ENCODE measurements at places on chromosomes 7 and 10. TPM values are rescaled to one million over a fixed set of nuclear protein-coding genes. Genes with fewer than 3 reads are reported as not detected.

PIP gene
- not detected for total RNA-seq

LARP4B gene
- 119 TPM for total RNA-seq

CTTNBP2 gene
- total RNA-seq, result not detected

CYP2E1 gene
- total RNA-seq, result 0.39 TPM

PRSS37 gene
- total RNA-seq, result not detected

SNCG gene
- total RNA-seq, result not detected

BLOC1S2 gene
- 50.0 TPM for total RNA-seq

PDIA4 gene
- total RNA-seq, result 163 TPM

ZNF394 gene
- total RNA-seq, result 48.5 TPM

GRM3 gene
- not detected for total RNA-seq

RBM17 gene
- total RNA-seq, result 200 TPM

DNAJC2 gene
- total RNA-seq, result 34.5 TPM

LIPM gene
- total RNA-seq, result not detected

KCNIP2 gene
- 4.6 TPM for total RNA-seq

PON1 gene
- total RNA-seq, result not detected

SPDYE5 gene
- total RNA-seq, result not detected

ADCY1 gene
- 3.1 TPM for total RNA-seq

AGBL3 gene
- 1.6 TPM for total RNA-seq

ITGB8 gene
- not detected for total RNA-seq

CDK1 gene
- total RNA-seq, result 118 TPM

NPFFR1 gene
- total RNA-seq, result not detected

NEUROG3 gene
- not detected for total RNA-seq

DLX6 gene
- total RNA-seq, result not detected

TRIM50 gene
- total RNA-seq, result not detected

CLRN3 gene
- total RNA-seq, result not detected

ACBD7 gene
- total RNA-seq, result 3.0 TPM

AS3MT gene
- 0.36 TPM for total RNA-seq

Data from T-helper 2 cell treated with Interferon-gamma antibody and Interleukin-4, amounts not matched to agents 100 ng/mL and 5 ng/mL, for 36 hours (primary cell).